T-helper 1 cell (primary cell): ENCODE measurements at places on chromosomes 2 and 18.

- DNase-seq, result no peak
Observed at GRCh38 chr2:221343524-221343923, 228.6 kb downstream of the EPHA4 start.

DNA sequence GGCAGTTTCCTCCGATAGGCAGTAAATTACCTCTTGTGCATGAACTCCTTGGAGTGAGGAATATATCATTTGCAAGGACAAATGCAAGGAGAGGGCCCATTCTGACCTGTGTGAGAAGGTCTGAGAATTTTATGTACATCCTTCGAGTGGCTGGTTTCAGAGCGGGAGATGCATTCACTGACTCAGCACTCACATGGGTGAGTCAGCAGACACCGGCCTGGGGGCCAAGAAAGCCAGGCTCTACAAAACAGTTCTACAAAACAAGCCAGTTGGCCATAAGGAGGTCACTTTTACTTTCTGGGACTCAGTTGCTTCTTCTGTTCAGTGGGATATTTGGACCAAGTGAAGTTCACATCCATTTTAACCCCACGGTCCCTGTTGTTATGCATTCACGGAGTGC lies 35.3 kb downstream of the CYP26B1 start:
- DNase-seq, result no peak

GRCh38 chr2:41720331-41721251 lies 327.2 kb upstream of the PKDCC start:
- no peak for DNase-seq

DNA sequence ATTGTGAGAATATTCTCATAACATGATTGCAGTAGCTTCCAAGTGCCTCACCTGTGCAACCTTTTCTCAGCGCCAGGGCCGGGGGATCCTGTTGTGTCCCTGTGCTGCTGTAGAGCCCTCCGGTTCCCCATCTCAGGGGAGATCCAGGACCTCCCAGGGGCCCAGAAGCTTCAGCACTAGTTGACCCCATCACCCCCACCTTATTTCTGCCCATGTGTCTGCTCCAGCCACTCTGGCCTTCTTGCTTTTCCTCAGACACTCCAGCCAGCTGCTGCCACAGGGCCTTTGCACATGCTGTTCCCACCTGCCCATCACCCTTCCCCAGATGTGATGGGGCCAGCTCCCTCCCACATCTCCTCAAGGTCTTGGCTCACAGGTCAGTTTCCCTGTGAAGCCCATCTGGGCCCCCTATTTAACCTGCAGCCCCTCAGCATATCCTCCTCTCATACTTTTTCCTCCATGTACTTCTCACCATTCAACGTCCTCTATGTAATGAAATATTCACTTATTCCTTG lies 226.5 kb downstream of the SEPTIN10 start:
- no peak for DNase-seq

DNA sequence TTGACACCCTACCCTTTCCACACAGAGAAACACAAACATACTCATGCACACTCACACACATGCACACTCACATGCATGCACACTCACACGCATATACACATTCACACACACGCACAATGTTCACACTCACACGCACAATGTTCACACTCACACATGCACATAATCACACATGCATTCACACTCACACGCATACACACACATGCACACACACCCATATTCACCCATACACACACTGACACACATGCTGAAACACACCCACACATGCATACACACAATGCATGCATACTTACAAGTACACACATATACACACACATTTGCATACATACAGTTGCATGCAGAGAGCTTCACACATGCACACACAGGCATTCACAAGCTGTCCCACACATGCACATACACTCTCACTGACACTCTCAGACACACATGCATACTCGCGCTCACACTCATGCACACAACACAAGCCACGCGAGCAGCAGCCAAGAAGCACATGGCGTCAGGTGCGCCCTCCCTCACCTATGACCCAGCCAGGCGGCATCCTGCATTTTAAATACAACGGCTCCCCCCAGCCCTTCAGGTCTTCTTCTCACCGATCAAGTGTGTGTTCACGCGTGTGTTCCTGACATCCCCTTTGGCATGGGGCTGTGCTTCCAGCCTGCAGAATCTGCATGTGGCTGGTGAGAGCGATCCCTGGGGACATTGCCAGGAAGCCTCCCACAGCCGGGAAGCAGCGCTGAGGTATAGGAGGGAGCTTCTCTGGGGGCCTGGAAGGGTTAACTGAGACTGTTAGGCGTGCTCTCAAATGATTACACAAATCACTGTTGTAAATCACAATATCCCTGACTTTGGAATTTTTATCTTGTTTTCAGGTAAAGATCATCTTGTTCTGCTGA lies 195.1 kb downstream of the RTP5 start:
- DNase-seq, result no peak

DNA sequence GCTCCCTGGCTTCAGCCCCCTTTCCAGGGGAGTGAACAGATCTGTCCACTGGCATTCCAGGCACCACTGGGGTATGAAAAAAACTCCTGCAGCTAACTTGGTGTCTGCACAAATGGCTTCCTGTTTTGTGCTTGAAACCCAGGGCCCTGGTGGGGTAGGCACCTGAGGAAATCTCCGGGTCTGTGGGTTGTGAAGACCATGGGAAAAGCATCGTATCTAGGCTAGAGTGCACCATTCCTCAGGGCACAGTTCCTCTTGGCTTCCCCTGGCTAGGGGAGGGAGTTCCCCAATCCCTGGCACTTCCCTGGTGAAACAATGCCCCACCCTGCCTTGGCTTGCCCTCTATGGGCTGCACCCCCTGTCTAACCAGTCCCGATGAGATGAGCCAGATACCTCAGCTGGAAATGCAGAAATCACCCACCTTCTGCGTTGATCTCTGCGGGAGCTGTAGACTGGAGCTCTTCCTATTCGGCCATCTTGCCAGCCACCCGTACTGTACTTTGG lies 34.1 kb downstream of the TFPI start:
- no peak for DNase-seq

- peak; percentile 29 for DNase-seq
Observed at GRCh38 chr2:152925547-152926448, 207.4 kb downstream of the ARL6IP6 start.

GRCh38 chr2:105509269-105510086 lies 110.6 kb upstream of the FHL2 start:
- no peak for DNase-seq

GRCh38 chr2:156343096-156343939 lies 10.8 kb upstream of the NR4A2 start:
- peak; percentile 18 for DNase-seq

- no peak for DNase-seq
Observed at GRCh38 chr2:128469875-128470274, 151.2 kb upstream of the HS6ST1 start.

- no peak for DNase-seq
Observed at GRCh38 chr2:26613241-26614215, 27.6 kb downstream of the CIB4 start.

GRCh38 chr2:166167449-166167848 lies 39.6 kb upstream of the SCN1A start:
- no peak for DNase-seq

DNA sequence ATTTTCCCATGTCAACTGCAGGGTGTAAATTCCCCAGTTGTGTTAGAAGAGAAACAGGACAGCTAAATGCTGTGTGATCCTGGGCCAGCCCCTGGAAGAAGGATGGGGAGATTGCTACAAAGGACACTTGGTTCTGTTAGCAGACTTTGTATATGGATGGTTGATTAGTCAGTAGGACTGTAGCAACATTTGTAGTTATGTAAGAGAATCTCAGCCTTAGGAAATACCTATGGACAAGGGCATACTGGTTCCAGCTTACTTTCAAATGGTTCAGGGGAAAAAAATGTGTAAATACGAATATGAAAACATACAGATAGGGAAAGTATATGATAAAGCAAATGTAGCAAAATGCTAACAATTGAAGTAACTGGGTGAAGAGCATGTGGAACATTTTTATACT lies 47.6 kb downstream of the GNAL start:
- DNase-seq, result no peak

GRCh38 chr2:42777883-42778805 lies 14.2 kb upstream of the OXER1 start:
- no peak for DNase-seq

- DNase-seq, result no peak
Observed at GRCh38 chr2:43370705-43371104, 144.3 kb upstream of the ZFP36L2 start.

DNA sequence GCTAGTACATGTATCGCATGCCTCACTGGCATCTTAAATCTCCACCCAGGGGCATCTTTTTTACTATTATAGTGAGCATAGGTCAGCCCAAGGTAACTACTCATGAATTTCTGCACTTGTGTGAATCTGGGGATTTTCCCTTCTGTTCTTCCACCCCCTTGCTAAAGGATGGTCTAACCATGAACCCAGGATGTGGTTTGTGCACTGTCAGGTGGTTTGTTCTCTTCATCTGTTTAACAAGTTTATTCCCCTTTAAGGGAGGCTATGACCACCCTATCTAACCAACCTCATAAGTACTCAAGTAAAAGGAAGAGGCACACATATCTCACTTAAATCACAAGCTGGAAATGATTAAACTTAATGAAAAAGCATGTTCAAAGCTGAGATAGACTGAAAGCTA lies 243.0 kb downstream of the RPRM start:
- peak; percentile 23 for DNase-seq

DNA sequence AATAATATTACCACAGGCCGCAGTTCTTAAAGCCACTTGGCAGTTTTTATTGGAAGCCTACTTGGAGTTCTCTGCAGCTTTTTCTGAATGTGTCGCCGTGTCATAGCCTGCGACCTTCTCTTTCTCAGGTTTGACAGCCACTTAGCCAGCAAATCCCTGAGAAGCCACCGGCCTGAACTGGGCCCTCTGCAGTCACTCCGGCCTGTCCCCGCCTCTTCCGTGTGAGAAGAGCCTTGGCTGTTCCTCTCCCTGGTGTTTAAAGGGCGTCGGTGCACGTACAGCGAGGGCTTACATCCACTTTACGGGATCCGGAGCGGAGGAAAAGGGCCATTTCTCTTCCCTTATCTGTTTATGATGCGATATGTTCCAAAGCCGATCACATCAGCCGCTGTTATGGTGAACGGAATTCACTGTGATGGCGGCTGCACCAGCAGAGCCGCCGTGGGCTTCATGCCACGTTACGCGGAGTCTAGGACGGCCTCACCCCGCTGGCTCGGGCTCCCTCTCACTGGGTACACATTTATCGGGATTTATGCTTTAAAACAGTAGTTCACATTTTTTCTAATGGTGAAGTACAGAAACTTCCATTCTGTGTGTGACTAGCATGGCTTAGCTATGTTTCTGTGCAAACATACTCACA lies 66.8 kb downstream of the GBX2 start:
- DNase-seq, result no peak

GRCh38 chr2:235021752-235022151 lies 69.9 kb downstream of the SH3BP4 start:
- no peak for DNase-seq

- DNase-seq, result no peak
Observed at GRCh38 chr2:88024509-88024908, 8.2 kb upstream of the RNU2-63P start.

- no peak for DNase-seq
Observed at GRCh38 chr2:40754912-40755311, 303.0 kb upstream of the SLC8A1 start.

DNA sequence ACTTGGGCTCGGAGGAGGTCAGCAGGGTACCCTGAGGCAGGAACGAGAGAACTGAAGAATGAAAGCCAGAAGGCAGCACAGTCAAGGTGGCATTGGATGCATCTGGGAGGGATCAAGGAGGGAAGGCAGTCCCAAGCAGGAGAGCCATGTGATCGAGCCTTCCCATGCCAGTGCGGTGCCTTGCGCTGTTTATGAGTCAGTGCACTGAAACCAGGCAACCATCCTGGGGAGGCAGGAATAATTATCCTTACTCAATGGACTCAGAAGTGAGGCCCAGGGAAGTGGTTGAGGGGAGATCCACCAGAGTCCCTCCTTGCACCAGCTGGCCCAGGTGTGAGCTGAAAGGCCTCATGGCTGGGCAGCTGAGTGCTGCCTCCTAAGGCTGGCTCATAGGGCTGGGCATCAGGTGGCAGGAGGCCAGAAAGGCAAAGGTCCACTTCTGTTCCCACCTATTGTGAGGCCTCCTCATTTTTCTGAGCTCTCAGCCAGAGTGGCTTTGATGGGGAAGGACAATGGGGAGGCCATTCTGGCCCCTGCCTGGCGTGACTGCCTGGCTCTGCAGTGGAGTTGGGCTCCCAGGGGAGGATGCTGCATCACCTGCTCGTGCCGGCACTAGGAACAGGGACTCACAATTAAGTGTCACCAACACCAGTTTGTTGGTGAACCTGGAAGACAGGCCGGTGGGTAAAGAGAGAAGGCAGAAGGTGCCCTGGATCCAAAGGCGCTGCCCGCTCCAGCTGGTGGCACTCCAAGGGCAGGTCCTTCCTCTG lies 82.3 kb downstream of the TFCP2L1 start:
- DNase-seq, result no peak

DNA sequence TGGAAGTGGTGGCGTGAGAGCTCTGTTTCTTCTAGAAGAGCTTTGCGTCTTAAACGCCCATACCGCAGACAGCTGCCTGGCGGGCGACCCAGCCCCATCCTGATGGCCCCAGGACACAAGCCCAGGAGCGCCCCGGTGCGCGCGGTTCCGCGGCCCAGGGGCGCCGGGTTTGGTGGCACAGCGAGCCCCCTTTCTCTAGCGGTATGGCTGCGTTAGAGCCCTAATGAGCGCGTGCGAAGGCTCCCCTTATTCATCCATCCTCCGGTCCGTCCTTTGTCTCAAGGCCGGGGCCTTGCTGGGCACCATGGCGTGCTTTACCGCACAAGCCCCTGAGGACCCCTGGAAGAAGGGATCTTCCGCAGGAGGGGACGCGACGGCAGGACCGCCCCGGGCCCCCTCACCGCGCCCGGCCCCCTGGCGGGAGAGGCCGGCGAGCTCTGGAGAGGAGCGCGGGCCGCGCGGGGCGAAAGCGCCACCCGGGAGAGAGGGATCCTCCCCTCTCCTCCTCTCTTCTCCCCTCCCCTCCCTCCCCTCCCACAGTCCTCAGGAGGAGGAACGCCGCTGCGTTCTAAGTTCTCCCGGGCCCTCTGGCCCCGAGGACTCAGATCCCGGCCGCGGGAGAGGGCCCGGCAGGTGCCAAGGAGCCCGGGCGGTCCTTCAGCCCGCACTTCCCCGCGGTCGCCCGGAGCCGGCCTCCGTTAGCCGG lies 626 bp upstream of the SLC1A4 start:
- peak; percentile 9 for DNase-seq

GRCh38 chr2:135151615-135152014 lies 99.5 kb downstream of the RAB3GAP1 start:
- no peak for DNase-seq

DNA sequence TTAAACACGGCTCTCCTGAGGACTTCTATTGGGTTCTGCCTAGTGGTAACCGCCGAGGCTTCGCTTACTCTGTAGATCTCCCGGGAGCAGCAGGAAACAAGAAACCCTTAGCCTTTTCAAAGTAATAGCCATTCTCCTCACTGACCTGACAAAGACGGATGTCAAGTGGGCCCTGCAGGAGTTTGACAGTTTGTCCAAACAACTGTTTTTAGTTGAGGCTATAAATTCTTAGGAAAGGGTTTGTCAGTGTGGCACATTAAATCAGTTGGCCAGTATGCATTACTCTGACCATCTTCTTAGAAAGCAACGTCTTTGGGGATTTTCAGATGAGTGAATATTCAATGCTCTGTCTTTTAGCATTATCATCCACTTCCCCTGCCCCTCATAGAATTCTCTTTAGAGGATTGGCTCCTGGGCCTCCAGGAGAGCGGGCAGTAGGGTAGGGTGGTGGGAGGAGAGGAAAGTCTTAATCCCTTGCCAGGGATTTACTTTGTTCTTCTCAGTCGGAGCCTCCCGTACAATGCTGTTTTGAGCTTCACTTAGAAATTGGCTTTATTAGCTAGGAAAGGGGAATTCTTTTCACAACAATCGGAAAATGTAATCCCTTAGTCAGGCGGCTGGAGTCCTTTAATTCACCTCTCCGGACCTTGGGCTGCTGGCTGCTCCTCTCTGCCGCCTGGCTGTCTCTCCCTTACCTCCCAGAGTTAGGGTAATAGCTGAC lies 13.3 kb upstream of the C18orf32 start:
- no peak for DNase-seq
